ENCODE measurements at places on chromosomes 2 and 18.

- DNase-seq = no peak
Observed at GRCh38 chr2:209463226-209463625, 39.4 kb downstream of the MAP2 start.

GRCh38 chr18:37565977-37566478 is 430 bp upstream of the CELF4 start:
- DNase-seq = peak; percentile 89

DNA sequence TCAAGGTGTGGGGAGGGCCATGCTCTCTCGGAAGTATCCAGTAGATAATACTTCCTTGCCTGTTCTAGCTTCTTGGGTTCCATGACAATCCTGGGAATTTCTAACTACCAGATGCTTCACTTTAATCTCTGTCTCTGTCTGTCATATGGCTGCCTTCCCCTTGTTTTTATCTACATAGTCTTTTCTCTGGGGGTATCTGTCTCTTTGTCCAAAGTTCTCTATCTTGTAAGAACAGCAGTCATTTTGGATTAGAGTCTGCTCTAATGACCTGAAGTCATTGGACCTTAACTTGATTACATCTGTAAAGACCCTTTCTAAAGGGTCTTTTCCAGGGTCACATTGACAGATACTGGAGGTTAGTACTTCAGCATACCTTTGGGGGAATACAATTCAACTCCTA is 11.4 kb upstream of the EPB41L5 start:
- DNase-seq = no peak

GRCh38 chr2:19812166-19812565 is 89.6 kb downstream of the TTC32 start:
- no peak for DNase-seq

All from NCI-H345 (cell line).